ENCODE measurements at places on chromosomes 2 and 18.

GRCh38 chr18:24413148-24413547 is 13.3 kb upstream of the IMPACT start:
- DNase-seq = no peak

GRCh38 chr18:46554406-46555080 is 102.5 kb downstream of the LOXHD1 start:
- DNase-seq = no peak

DNA sequence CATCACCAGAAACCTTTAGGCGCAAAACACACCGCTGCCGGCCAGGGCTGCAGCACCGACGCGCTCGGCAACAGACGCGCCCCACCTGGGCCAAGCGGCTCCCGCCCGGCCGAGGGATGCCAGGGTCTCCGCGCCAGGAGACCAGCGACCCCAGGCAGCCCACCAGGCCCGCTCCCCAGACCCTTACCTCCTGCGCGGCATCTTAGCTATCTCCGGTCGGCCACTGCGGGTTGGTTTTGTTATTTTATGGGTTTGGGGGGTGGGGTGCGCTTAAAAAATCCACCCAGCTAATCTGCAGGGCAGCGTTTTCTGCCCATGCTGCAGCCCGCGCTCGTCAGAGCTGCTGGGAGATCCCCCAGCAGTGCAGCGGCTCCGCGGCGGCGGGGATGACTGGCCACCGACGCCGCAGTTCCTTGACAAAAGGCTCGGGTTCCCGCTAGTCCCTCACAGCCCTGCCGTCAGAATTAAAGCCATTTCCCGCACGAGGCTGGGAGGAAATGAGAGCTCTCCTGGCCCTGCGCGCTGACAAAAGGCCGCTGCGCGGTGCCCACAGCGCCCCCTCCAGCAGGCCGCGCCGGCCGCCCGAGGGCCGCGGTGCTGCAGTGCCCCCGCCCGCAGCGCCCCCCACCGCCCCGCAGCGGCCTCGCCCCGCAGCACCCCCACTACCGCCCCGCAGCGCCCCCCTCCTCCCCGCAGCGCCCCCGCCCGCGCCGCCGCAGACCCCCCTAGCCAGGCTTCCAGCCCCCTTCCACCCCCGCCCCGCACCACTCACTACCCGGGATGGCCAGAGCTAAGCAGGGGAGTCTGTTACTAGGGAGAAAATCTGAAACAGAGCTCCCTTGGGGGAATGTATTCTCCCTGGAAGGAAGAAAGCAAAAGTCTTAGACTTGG is at the start of gene ADD2:
TSS of gene ADD2 (minus strand) at position 502 of the 891 bp plus-strand sequence. CDS start 61,792 bp downstream, outside the sequence.
- DNase-seq = no peak

DNA sequence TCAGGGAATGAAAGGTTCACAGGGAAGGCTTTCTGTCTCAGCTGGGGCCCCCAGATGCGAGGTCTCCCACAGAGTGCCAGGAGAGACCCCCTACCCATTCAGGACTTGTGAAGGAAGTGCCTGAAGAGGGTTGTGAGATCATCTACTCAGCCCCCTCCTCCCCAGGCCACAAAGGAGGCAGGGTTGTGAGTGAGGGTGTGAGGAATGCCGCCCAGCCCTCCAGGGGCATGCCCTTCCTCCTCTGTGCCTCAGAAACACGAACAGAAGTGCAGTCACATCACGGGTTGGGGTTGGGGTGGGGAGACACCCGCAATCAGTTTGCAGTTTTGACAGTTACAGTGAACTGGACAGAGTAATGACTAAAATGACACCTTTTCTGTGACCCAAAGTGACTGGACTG is 5.0 kb downstream of the MAL start:
- no peak for DNase-seq

- DNase-seq = no peak
Observed at GRCh38 chr2:120528051-120528692, 182.2 kb downstream of the INHBB start.

DNA sequence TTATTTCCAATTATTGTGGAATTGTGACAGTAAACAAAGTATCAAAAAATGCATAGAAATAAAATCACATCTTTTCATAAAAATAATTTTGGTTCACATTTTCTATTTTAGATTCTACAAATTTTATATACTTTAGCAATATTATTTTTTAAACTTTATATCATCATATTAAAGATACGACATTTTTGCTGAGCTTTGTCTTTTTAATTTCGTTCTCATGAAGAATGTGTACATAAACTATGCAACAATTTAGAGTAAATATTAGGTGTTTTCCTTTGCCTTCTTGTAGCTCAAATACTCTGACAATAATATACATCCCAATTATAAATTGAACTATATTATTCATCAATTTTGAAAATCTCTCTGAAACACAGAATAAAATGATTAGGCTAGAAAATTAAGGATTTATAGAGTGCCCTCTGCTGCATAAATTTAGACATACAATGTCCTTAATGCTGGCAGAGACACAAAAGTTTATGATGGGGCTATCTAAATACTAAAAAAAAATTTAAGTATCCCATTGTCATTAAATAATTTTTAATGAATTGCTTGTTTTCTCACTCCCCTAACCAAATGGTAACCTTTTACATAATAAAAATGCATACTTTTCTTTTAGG is 45.7 kb downstream of the CCDC102B start:
- DNase-seq = no peak

- no peak for DNase-seq
Observed at GRCh38 chr2:31217465-31218200, at the start of gene CAPN14. TSS of gene CAPN14 (minus strand) at chr2:31217515. CDS start at chr2:31205447, 12,068 bp downstream.

DNA sequence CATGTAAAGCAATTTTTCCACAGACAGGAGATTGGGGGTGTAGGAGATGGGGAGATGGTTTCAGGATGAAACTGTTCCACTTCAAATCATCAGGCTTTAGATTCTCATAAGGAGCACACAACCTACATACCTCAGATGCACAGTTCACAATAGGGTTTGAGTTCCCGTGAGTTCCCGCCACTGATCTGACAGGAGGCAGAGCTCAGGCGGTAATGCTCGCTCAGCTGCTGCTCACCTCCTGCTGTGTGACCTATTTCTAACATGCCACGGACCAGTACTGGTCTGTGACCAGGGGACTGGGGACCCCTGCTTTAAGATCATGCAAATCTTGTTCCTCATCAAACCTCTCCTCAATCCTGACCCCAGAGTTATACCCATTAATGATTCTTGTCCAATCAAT is 70.1 kb downstream of the RPE start:
- no peak for DNase-seq

GRCh38 chr2:48339451-48339850 is 190.5 kb upstream of the STON1 start:
- no peak for DNase-seq

DNA sequence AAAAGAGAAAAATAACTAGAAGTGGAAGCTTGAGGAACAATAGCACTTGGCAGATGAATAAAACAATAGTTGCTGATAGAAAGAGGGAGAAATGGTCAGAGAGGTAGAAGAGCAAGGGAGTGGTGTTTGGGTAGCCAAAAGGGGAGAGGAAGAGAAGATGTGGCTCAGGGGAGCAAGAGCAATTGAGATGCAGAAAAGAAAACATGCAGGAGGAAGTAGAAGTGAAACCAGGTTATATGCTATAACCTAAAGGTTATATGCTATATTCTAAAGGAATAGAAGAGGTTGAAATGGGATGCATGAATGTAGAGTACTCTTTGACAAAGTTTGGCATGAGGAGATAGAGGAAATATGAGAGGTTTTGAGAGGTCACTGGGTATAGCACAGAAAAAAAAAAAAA is 759.5 kb downstream of the SATB2 start:
- no peak for DNase-seq

GRCh38 chr2:20231598-20232026 is 6.7 kb upstream of the SDC1 start:
- DNase-seq = no peak

DNA sequence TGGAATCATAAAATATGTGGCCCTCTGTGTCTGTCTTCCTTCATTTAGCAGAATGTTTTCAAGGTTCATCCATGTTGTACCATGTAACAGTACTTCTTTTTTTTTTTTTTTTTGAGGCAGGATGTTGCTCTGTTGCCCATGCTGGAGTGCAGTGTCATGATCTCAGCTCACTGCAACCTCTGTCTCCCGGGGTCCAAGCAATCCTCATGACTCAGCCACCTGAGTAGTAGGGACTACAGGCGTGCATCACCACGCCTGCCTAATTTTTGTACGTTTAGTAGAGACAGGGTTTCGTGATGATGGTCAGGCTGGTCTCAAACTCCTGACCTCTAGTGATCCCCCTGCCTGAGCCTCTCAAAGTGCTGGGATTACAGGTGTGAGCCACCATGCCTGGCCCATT is 31.2 kb downstream of the RAB1A start:
- no peak for DNase-seq

- no peak for DNase-seq
Observed at GRCh38 chr2:4915357-4915756, 776.8 kb upstream of the SOX11 start.

DNA sequence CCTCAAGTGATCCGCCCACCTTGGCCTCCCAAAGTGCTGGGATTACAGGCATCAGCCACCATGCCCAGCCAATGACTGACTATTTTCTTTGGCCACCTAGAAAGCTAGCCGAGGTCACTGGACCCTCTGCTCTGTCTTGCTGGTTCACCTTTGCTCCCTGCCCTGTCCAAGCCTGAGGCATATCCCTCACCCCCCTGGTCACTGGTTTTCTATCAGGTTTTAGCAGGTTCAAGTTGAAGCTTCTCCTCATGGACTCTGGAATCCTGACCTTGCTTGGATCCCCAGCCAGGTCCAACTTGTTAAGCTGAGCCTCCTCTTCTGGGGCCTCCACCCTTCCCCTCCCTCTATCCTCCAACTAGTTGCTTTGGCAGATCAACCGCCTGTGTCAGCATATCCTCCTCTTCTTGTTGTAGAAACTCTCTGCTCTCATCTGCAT is 33.4 kb downstream of the PAX8 start:
- no peak for DNase-seq

DNA sequence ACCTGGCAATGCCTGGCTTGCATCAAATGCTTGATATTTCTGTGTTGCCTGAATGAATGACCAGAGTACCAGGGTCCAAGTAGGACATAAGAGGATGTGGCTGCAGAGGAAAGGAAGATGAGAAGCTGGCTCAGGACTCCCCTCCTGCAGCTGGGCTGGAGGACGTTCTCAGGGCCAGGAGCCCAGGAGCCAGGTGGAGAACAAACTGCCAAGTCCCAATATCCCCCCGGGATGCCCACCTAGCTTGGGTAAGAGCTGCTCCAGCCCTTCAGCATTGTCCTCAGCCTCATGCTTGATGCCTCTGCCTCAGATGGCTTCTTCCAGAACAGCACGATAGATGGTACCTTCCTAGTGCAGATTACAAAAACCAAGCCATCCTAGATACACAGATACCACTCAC is 8.6 kb upstream of the ATP6V1B1 start:
- DNase-seq = no peak

GRCh38 chr2:32697156-32697555 is 69.3 kb downstream of the TTC27 start:
- DNase-seq = no peak

- no peak for DNase-seq
Observed at GRCh38 chr2:134163336-134163735, 90.5 kb upstream of the MGAT5 start.

DNA sequence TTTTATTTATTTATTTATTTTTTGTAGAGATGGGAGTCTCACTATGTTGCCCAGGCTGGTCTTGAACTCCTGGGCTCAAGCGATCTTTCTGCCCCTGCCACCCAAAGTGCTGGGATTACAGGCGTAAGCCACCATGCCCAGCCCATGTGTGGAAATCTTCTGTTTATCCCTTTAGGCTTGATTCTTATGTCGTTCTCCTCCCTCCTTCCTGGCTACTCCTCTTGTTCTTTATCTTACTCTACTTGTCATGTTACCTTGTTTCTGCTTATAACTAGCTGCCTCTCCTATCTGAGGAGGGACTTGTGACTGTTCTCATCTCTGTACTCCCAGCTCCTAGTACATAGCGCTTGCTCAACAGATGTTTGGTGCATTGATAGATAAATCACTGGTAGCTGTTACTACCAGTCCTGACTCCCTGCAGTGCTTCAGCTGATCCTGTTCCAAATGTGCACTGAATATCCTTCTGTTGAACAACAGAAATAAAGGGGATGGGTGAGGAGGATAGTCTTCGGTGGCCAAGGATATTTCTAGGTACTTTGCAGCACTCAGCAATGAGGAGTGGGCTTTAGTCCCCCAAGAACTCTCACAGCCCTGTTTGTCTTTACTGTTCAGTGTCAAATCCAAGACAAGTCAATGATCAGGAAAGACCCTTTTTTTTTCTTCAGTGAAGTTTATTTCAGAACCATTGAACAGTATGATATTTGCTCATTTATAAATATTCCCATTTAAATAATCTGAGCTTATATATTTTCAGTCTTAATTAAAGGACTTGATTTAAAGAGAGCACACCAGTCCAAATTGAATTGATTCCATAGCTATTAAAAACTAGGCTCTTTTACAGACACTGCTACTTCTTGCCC is 7.2 kb downstream of the IL1B start:
- DNase-seq = no peak

Data from stimulated activated CD4-positive, alpha-beta T cell treated with anti-CD3 and anti-CD28 coated beads, Interleukin-1b, Interleukin-23, amount 100 ng/mL, for 1 hour (primary cell).